ENCODE measurements at places on chromosomes 7 and 10. TPM values are rescaled to one million over a fixed set of nuclear protein-coding genes. Genes with fewer than 3 reads are reported as not detected.

- DNase-seq, result no peak
Observed at GRCh38 chr7:28643188-28643569, 230.9 kb downstream of the CREB5 start.

- DNase-seq, result no peak
Observed at GRCh38 chr10:78186572-78186971, 152.9 kb downstream of the RPS24 start.

DNA sequence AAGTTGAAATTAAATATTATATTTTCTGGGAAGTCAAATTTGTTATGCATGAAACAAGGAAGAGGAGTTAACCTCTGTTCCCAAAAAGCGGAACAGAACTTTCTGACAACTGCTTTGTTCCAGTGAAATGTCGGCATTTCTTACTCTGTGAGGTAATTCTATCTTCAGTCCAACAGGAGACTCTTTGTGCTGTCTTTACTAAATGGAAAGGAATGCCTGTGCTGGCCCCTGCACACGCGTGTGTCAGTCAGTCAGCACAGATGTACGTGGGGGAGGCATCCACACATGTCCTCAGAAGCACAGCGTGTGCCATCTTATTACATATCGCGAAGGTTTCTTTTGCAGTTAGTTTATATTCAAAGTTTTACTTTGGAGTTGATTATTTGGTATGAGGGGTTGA lies 37.5 kb downstream of the NET1 start:
- DNase-seq, result peak; percentile 93

- no peak for DNase-seq
Observed at GRCh38 chr10:130962240-130963051, 349.1 kb downstream of the TCERG1L start.

DNA sequence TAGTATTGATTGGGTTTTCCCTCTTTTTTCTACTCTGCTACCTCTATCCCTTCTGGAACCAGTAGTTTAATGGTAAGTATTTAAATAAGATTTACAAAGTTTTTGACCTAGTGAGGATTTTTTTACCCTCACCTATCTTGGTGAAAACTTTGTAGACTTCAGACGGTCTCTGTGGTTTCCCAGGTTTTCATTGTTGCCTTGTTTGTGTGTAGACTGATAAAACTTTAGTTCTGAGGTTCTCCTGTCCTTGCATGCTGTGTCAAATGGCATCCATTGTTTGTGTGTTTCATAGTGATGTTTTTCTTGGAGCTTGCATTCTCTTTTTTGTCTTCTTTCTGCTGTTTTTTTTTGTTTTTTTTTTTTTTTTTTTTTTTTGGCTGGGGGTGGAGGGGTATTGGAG lies 22.6 kb downstream of the ZNRF2 start:
- no peak for DNase-seq

GRCh38 chr7:139995017-139995915 lies 67.5 kb downstream of the PARP12 start:
- peak; percentile 48 for DNase-seq

DNA sequence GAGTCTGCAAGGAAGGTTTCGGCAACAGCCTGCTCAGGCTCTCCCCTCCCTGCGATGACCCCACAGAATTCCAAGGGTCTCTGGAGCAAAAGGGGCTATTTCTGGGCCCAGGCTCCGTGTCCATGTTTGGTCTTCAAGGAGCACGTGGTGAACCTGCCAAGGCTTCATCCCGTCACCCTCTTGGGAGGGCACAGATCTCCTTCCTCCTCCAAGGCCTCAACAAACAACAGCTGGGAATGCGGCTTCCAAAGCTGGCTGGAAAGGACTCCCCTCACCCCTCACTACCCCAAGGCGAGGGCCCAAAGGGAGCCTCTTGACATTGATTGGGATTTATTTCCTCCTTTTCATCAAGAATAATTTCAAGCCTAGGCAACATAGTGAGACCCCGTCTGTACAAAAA lies 14.0 kb upstream of the KPNA7 start:
- peak; percentile 35 for DNase-seq

The STARD3NL gene
- total RNA-seq, result 48.7 TPM

The DOCK1 gene
- 78.8 TPM for total RNA-seq

The PRKCQ gene
- total RNA-seq, result 15.2 TPM

The LIPM gene
- not detected for total RNA-seq

The BCL7B gene
- 11.8 TPM for total RNA-seq

Measured in tongue (tissue), 3 donors.